ENCODE measurements at places on chromosomes 7 and 10. TPM values are rescaled to one million over a fixed set of nuclear protein-coding genes. Genes with fewer than 3 reads are reported as not detected.

GRCh38 chr7:41472427-41473125, 230.3 kb downstream of the INHBA start:
- H3K4me3 ChIP-seq = no peak overlapping the region
- DNase-seq = no peak
- no peak overlapping the region for H3K27ac ChIP-seq
- no peaks in the 10 kb centered on the region for H3K36me3 ChIP-seq
- H3K4me1 ChIP-seq = peaks cover 15% of the 10 kb centered on the region

GRCh38 chr7:123012435-123012834, 16.9 kb upstream of the TAS2R16 start:
- no peak overlapping the region for H3K4me3 ChIP-seq
- H3K4me1 ChIP-seq = no peaks in the 10 kb centered on the region
- H3K36me3 ChIP-seq = no peaks in the 10 kb centered on the region
- H3K27ac ChIP-seq = no peak overlapping the region

Gene CPEB3
- total RNA-seq = 3.7 TPM

- no peaks in the 10 kb centered on the region for H3K27me3 ChIP-seq
- H3K4me1 ChIP-seq = peaks cover 1% of the 10 kb centered on the region
- no peak for DNase-seq
- no peak overlapping the region for H3K27ac ChIP-seq
Measured at GRCh38 chr10:35079265-35079664, 10.9 kb downstream of the CUL2 start.

Gene AGBL3
- total RNA-seq = 2.4 TPM

Gene TMUB1
- 41.7 TPM for total RNA-seq

Gene PDZD7
- 1.4 TPM for total RNA-seq

DNA sequence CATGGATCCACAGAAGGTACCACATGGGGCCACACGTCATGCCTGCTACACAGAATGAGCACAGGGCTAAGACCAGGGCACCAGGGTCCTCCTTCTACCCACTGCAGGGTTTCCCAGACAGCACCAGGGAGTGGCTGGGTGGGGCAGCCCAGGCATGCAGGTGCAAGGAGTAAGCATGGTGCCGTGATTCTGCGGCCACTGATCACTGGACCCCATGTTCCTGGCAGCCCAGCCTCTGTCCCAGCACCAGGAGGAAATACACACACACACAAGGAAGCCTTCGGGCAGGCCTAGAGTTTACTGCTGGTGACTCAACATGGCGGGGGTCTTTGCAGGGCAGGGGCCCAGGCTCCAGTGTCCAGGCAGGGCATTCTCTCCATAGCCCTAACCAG, 13.9 kb downstream of the ATP6V1F start:
- DNase-seq = no peak
- no peaks in the 10 kb centered on the region for H3K4me1 ChIP-seq
- no peak overlapping the region for H3K4me3 ChIP-seq
- no peaks in the 10 kb centered on the region for H3K36me3 ChIP-seq

GRCh38 chr10:61629576-61629975, 33.2 kb upstream of the CABCOCO1 start:
- no peaks in the 10 kb centered on the region for H3K36me3 ChIP-seq
- H3K27me3 ChIP-seq = peaks cover 4% of the 10 kb centered on the region
- peaks cover 18% of the 10 kb centered on the region for H3K4me1 ChIP-seq
- no peak overlapping the region for H3K4me3 ChIP-seq
- peak overlapping the region; percentile 52 for H3K27ac ChIP-seq

GRCh38 chr7:98276241-98276761, 5.2 kb upstream of the BRI3 start:
- no peaks in the 10 kb centered on the region for H3K36me3 ChIP-seq
- no peak overlapping the region for H3K27ac ChIP-seq
- DNase-seq = no peak
- no peaks in the 10 kb centered on the region for H3K27me3 ChIP-seq
- no peaks in the 10 kb centered on the region for H3K4me1 ChIP-seq

GRCh38 chr7:96347471-96347870, 25.6 kb upstream of the SLC25A13 start:
- no peaks in the 10 kb centered on the region for H3K4me1 ChIP-seq
- H3K36me3 ChIP-seq = no peaks in the 10 kb centered on the region
- H3K4me3 ChIP-seq = no peak overlapping the region

Gene ANKRD30A
- not detected for total RNA-seq

DNA sequence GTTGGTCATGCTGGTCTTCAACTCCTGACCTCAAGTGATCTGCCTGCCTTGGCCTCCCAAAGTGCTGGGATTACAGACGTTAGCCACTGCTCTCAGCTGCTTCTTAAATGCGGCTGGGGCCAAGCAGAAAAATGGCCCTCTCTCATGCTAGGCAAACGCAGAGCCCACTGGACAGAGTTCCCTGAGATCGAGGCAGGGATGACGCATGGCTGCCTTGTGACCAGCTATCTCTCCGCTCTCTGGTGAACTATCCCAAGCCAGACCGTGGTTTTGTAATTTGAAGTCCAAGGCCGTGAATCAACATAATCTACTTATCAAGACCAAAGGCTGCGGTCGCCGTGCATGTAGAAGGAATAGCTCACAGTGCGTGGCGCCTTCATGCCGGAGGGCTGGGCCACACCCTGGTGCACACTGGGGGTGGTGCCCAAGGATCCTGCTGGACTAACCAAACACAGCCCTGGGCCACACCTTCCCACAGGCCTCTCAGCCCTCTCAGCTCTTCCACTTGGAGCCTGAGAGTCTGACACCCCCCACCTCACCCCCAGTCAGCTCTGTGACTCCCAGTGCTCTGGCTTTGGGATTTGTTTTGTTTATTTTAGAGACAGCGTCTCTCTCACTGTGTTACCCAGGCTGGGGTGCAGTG, 88.1 kb upstream of the CUX1 start:
- DNase-seq = no peak
- no peaks in the 10 kb centered on the region for H3K36me3 ChIP-seq
- peaks cover 9% of the 10 kb centered on the region for H3K27me3 ChIP-seq

- H3K4me1 ChIP-seq = peaks cover 26% of the 10 kb centered on the region
- H3K36me3 ChIP-seq = no peaks in the 10 kb centered on the region
- DNase-seq = no peak
- H3K27ac ChIP-seq = no peak overlapping the region
Measured at GRCh38 chr10:33819206-33819605, 484.7 kb upstream of the NRP1 start.

DNA sequence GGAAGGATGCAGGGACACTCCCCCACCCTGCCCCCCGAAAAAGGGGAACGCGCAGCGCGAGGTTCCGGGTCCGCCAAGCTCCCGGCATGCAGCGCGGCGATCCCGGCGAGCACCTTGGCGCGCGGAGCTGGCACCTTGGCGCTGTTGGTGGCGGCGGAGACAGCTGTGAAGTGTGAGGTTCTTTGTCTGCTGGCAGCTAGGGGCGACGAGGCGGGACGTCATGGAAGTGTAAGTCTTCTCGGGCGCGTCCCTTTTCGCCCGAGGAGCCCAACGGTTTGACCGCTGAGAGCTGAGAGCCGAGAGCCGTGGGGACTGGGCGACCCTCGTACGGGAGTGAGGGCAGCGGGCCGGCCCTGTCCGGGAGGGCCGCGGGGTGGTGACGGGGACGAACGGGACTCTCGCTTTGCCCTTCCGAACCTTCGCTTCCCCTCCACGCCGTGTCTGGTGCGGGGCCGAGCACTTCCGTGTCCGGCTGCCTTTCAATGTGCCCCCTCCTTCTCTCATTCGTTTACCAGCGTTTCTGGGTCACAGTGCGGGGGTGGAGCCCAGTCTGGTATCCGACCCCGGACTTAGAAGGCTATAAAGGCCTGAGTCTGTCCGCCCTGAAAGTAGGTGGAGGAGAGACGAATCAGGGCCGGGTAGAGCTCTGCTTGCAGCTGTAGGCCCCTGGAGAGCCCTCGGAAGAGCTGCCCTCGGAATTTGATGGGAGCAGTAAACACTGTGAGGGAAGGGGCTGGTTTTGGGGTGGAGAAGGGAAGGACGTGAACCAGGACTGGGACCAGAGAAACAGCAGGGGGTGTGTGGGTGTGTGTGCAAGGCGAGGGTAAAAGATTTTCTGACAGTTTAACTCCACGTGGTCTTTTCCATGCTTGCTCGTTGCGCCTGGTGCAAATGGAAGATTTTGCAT, at the start of gene CRCP:
CRCP (plus strand) TSS at position 105 of the 907 bp plus-strand sequence; CDS start at position 221, 116 bp downstream.
- H3K27ac ChIP-seq = peak within 1 kb of the TSS; percentile 92
- DNase-seq = peak; percentile 83
- H3K27me3 ChIP-seq = no peaks in the 10 kb centered on the region
- peak within 1 kb of the TSS; percentile 97 for H3K4me3 ChIP-seq
- H3K4me1 ChIP-seq = peaks cover 30% of the 10 kb centered on the region

Gene PIK3CG
- total RNA-seq = not detected

GRCh38 chr10:129754211-129755050, 209.6 kb downstream of the EBF3 start:
- no peak overlapping the region for H3K27ac ChIP-seq
- no peaks in the 10 kb centered on the region for H3K27me3 ChIP-seq
- no peaks in the 10 kb centered on the region for H3K36me3 ChIP-seq
- H3K4me1 ChIP-seq = no peaks in the 10 kb centered on the region
- H3K4me3 ChIP-seq = no peak overlapping the region

DNA sequence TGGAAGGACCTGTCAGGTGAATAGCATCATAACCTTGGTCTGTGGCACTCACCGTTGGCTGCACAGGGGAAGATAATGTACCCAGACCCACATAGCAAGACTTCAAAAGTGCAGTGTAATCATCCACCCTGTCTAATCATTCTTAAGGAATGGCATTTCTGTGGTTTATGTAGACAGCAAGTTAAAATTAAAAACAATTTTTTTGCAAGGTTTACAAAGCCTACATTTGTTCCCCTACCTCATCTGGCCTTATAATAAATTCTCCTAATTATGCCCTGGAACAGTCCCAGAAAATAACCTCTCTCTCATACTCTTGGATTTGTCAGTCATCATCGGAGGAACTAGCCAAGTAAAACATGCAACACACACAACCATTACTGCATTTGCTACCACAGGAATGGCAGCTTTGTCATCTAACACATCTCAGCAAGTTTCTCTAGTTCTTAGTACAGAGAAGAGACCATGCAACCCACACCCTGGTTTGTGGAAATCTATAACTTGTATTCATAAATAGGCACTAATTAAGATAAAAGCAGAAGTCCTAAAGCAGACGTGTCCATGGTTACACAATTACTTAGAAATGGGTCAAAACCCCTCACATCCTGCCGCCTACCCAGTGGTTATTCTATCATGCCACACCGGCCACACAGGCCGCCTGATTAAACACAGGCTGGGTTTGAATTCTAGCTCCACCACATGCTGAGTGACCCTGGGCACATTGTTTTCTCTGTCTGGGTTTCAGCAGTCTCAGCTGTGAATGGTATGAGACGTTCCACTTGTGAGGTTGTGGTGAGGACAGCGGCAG, 19.1 kb downstream of the ABLIM1 start:
- H3K27ac ChIP-seq = peak overlapping the region; percentile 0
- peaks cover 24% of the 10 kb centered on the region for H3K4me1 ChIP-seq
- no peak overlapping the region for H3K4me3 ChIP-seq
- no peaks in the 10 kb centered on the region for H3K27me3 ChIP-seq
- peaks cover 4% of the 10 kb centered on the region for H3K36me3 ChIP-seq

DNA sequence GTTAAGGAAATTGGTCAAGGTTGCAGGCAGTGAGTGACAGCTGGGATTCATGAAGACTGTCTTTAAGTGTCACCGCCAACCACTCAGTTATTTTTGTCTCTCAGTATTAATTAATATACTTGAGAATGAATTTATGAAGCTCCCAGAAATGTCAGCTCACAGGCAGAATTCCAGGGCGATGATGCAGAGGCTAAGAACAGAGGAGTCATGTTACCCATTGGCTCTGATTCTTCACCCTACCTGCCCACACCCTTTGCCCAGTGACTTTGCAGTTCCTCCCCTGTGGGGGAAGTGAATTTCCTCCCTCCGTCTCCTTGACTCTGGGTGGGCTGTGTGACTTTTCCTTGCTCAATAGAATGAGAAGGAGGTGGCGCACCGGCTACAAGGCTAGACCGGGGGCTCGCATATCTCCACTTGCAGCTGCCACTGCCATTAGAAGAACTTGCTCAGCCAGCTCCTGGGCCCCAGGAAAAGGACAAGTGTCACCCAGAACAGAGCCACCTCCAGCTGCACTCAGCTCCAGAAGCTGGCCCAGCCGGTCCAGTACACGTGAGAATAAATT, 157.1 kb upstream of the PRKCQ start:
- no peak for DNase-seq
- H3K4me1 ChIP-seq = peaks cover 42% of the 10 kb centered on the region
- H3K36me3 ChIP-seq = no peaks in the 10 kb centered on the region

GRCh38 chr7:70619659-70620058, 512.3 kb upstream of the GALNT17 start:
- H3K4me1 ChIP-seq = peaks cover 33% of the 10 kb centered on the region
- H3K27me3 ChIP-seq = peaks cover 27% of the 10 kb centered on the region
- H3K27ac ChIP-seq = no peak overlapping the region
- no peak for DNase-seq
- H3K36me3 ChIP-seq = peaks cover 5% of the 10 kb centered on the region
- no peak overlapping the region for H3K4me3 ChIP-seq

Gene RBP3
- not detected for total RNA-seq

Gene PKD1L1
- total RNA-seq = 0.17 TPM

Gene EPO
- 0.22 TPM for total RNA-seq

Gene CPA5
- total RNA-seq = not detected

GRCh38 chr10:119416855-119417254, 125.7 kb downstream of the RGS10 start:
- peaks cover 28% of the 10 kb centered on the region for H3K4me1 ChIP-seq
- no peak overlapping the region for H3K27ac ChIP-seq
- H3K27me3 ChIP-seq = peaks cover 7% of the 10 kb centered on the region
- no peaks in the 10 kb centered on the region for H3K36me3 ChIP-seq

DNA sequence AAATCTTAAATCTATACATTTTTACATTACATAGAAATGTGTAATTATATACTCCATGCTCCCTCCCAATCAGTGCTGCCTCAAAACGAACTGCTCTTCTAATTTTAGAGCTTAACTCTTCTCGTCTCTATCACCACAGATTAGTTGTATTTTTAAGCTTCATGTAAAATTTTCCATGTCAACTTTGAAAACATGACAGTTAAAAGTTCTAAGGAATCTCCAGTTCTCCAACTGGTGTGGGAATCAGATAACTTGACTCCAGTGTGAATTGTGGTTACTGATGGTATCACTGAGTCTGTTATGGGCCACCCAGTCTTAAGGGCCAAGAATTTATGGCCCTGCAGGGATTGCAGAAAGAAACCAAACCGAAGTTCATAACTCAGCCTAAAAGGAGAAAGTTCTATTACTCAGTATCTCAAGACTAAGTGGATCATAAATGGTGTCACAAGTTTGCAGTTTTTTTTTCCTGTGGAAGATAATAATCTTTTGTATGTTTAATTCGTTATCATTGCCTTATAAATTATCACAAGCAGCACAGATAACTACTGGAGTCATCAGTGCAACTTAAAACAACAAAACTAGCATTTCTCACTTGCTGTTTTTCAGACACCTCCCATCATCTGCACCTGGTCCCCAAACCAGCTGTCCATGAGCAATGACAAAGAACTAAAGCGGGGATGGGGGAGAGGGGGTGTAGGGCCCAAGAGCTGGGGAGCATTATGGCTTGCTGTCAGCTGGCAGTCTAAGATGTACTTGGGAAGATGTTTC, 31.5 kb upstream of the KMT2E start:
- DNase-seq = no peak
- no peaks in the 10 kb centered on the region for H3K36me3 ChIP-seq
- H3K27me3 ChIP-seq = no peaks in the 10 kb centered on the region

Measured in type B pancreatic cell (in vitro differentiated cells).